Fibroblast of villous mesenchyme (primary cell): ENCODE measurements at places on chromosomes 1 and 21. TPM values are rescaled to one million over a fixed set of nuclear protein-coding genes. Genes with fewer than 3 reads are reported as not detected.

DNA sequence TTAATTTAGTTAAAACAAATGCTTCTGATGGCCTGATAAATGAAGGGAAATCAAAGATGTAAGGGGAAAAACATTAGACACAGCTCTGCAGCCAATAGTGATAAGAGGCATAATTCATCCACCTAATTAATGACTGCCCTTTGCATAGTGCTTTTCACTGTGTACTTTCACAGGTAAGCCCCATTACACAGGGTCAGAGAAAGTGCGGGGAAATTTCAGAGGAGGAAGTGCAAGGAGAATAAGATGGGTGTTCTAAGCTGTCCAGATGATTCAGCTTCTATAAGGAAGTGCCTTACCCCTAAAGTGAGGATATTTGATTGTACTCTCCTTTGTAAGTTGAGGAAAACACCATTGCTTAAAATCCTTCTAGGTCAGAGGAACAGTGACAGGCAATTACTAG is 88.0 kb downstream of the NR5A2 start:
- no peak for DNase-seq

DNA sequence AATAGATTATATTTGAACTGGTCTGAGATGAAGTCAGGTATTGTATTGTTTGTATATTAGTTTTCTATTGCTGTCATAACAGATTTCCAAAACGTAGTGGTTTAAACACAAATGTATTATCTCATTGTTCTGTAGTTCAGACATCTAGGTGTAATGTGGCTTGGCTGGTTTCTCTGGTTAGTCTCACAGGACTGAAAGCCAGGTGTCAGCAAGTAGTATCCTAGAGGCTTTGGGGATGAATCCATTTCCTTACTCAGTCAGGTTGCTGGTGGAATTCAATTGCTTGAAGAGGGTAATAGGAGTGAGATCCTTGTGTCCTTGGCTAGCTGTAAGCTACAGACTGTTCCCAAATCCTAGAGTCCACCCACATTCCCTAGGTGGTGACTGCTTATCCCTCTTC is 675.8 kb downstream of the NCAM2 start:
- no peak for DNase-seq

- no peak for DNase-seq
Measured at GRCh38 chr21:32108566-32108965, 170.3 kb downstream of the MIS18A start.

LEPR gene
- 47.7 and 92.8 TPM in 2 replicates for total RNA-seq

GRCh38 chr1:155847823-155848529 is 9.0 kb downstream of the GON4L start:
- DNase-seq, result no peak

- DNase-seq, result no peak
Measured at GRCh38 chr1:206951318-206952100, 5.2 kb upstream of the PIGR start.

DNA sequence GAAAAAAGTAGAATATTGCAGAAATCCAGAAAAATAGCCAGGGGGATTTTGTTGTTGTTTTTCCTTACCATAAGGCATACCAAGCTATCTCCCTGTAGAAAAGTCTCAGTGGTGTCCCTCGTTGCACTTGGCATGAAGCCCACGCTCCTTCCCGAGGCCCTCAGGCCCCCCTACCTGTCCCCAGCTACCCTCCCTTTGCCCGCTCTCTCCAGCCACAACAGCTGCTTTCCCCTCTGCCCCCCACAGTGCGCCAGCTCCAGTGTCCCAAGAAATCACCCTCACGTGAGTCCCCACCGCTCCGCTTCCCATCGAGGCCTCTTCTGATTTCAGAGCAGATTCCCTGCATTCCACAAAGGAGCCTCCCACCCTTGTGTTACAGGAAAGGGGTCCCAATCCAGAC is 8.4 kb downstream of the AGTRAP start:
- DNase-seq, result no peak

DNA sequence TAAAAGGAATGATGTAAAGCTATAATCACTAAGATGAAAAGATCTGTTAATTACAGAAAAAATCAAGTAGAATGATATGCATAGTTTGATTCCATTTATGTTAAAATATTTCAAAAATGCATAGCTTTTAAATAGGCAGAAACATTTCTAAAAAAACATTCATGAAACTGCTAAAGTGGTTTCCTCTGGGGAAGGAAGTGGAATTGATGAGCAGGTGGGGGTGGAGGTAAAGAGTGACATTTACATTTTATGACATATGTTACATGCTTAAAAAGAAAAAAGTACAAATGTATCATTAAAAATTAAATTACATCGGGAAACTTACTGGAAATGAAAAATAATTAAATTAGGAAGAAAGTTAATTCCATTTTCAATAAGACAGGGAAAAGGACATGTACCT is 42.8 kb upstream of the JAK1 start:
- DNase-seq, result no peak

- DNase-seq, result no peak
Measured at GRCh38 chr1:12320486-12320885, 90.7 kb downstream of the VPS13D start.

TRPM2 gene
- under 0.01 and 0.32 TPM in 2 replicates for total RNA-seq
